Muscle of back (tissue), 13 donors: ENCODE measurements at places on chromosomes 6 and 20. TPM values are rescaled to one million over a fixed set of nuclear protein-coding genes. Genes with fewer than 3 reads are reported as not detected.

SLC17A4 gene
- not detected for polyA plus RNA-seq

GRCh38 chr6:112338166-112338709 lies 8.9 kb upstream of the RFPL4B start:
- DNase-seq: no peak

DNA sequence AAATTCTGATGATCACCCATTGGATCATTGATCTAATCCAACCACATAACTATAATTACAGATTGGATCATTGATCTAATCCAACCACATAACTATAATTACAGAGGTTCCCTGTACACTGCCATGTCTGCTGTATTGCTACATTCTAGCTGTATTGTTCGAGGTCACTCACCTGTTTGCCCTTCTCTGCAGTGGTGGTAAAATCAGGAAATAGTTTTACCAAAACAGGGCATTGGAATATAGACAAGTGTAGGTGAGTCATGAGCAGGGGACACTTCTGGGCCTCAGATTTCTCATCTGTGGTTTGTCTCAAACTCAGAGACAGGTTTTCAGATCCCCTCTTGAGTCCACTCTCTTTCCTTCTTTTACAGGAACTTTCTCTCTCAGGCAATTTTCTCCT lies 9.0 kb upstream of the AFDN start:
- no peak for DNase-seq

GRCh38 chr20:35547329-35547728 lies 5.5 kb downstream of the ERGIC3 start:
- no peak for DNase-seq

DNA sequence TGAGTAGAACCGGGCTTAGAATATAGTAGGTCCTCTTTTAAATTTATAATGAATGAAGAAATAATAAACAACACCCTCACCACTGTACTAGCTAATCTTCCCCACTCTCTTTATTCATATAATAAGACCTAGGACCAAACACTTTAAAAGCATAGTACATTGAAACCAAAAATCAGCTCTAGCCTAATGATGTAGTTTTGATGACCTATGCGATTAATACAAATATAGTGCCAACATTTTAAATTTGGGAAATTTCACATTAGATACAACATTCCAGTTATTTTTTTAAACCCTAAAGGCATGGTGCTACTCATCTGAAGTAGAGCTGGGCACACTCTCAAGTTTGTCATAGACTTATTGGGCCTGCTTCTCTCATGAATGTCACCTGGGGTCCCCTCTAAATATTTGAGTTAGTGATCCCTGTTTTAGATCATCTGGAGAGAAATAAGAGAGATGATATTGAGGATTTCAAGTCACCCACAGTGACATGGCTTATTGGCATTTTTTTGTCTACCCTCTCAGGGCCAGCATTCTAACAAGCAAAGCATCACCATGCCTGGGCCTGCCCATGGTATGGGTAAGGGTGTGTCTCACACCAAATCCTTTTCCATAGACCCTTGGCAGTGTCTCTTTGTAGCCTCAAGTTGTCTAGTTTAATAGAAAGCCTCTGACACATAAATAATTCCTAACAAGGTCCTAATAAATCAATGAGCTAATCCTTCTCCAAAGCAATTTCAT lies 319.8 kb downstream of the HIVEP2 start:
- DNase-seq: no peak

DNA sequence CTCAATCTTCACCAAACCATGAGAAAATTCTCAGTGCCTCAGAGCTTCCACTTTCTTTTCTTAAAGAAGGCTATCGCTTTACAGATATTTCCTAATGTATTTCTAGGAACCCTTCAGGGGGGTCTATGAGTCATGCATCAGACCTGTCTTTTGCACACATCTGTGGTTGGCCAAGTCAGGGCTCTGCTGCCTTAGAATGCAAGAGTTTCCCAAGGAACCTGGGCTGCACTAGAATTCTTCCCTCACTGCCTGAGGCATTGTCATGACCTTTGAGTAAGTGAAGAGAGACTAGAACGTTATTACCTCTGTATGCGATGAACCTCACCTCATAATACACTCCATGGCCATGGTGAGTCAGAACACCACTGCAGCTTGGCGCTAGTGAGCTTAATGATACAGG lies 365.0 kb upstream of the ID4 start:
- peak; percentile 87 for DNase-seq

DNA sequence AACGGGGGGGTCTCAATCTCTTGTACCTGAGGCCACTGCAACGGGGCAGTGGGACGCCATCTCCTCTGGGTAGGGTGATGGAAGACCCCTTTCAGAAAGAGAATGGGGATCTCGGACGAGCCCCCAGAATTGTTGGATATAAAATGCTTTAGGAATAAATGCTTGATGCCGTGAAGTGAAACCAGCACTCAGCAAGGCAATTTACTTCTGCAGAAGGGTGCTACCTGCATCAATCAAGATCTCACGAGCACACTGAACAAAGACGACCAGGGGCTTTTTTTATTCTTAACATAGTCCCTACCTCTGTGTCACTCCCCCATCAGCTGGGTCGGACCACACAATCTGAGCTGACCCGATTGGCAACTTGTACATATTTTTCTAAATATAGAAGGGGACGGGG lies 203.6 kb upstream of the TBX18 start:
- DNase-seq: no peak
